Ammon's horn (tissue), 1 donor: ENCODE measurements at places on chromosomes 3 and 15.

- DNase-seq = peak; percentile 39
Measured at GRCh38 chr15:44711743-44712345, 527 bp downstream of the B2M start.

- peak; percentile 48 for DNase-seq
Measured at GRCh38 chr3:102038477-102039142, 189.3 kb downstream of the NFKBIZ start.

DNA sequence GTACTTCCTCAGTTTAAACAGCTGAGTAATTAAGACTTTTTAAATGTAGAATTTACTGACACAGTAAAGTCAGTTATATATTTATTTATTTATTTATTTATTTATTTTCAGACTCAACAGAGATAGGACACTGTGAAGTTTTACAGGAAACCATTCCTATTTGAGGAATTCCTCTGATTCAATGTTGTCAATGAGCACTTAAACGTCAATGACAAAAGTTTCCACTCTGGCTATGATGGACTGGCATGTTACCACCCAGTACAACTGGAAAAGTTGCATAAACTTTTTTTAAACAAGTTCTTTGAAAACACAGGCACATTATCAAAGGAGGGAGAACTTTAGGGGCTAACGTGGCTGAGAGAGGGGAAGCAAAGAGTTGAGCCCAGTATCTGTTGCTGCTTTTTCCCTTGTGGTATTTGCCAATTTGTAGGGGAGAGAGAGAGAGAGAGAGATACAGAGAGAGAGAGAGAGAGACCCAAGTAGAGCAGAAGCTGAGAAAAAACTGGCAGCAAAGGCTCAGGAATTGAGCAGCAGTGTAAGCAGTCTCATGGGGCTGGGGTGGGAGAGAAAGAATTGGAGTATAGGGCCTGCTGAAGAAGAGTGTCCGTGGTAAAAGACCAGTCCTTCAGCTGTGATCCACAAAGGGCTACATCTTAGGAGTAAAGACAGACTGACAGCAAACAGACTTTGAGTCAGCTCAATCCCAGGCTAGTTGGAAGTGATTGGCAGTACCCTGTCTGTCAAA is 18.3 kb upstream of the ACTC1 start:
- DNase-seq = no peak

DNA sequence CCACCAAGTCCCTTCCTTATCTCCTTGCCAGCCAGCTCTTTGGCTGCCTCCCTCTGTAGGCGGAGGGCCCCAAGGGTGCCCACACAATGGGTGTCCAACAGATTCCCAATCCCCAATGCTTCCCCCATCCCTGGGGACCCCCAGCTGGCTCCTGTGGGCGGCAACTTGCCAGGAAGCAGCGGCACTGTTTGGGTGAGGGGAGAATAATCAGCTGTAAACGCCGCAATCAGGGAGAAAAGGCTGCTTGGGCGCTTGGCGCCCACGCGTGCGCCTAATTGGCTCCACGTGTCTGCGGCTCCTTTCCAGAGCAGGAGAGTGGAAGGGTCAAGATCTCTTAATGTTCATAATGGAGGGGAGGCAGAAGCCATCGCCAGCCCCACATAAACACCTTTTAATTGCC is 67.9 kb upstream of the TMEM115 start:
- DNase-seq = no peak

DNA sequence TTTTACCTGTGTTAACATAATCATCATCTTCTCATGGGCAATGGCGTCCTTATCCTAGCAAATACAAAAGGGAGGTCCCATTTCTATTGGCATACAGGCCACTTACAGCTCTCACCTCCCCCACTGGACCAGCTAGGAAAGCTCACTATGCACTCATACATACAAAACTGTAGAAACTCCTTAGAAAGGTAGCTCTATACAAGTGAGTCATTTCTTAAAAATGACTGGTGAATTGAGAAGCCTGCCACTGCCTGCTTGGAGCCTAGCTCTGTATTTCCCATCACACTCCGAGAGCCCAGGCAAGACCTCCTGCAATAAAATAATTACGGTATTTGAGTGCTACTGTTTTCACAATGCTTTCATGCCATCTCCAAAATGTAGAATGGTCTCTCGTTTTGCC is 321.8 kb downstream of the ULK4 start:
- DNase-seq = no peak

GRCh38 chr15:88043396-88043795 is 213.1 kb downstream of the NTRK3 start:
- DNase-seq = no peak

- DNase-seq = no peak
Measured at GRCh38 chr3:196240424-196240823, 24.1 kb downstream of the SLC51A start.
